ENCODE measurements at places on chromosomes 1 and 21.

- no peak for ATAC-seq
Measured at GRCh38 chr1:112807999-112808398, 92.9 kb upstream of the PPM1J start.

DNA sequence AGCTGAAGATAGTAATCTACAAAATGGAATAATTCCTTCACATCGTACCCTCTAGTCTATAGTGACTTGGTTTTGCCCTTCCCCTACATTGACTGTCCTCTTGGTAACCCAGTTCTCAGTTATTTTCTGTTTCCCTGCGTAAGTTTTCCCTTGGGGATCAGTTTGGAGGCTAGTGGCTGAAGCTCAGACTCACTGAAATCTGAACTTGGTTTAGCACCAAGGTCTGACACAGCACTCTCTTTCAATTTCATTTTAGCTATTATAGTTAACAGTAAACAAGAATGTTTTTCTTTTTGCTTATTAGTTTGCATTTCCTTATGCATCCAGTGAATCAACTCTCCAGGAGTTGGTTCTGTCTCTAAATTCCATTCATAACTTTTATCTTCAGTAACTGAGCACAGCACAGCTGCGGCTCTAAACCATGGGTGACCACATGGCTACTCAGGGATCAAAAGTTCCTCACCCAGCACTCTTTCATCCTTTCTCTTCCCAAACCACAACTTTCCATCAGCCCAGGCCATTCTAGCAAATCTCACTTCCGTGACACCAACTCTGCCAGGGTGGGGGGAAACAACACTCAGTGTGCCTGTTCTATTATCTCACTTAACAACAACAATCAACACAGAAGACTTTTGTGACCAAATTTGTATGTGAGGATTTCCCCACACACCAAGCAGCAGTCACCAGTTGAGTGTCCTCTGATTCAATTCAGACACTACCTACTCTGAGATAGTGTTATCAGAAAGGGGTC is 17.6 kb upstream of the IFI6 start:
- no peak for ATAC-seq

GRCh38 chr1:43521078-43521477 is 9.6 kb upstream of the PTPRF start:
- no peak for ATAC-seq

GRCh38 chr1:9688599-9688998 is 37.1 kb downstream of the PIK3CD start:
- no peak for ATAC-seq

DNA sequence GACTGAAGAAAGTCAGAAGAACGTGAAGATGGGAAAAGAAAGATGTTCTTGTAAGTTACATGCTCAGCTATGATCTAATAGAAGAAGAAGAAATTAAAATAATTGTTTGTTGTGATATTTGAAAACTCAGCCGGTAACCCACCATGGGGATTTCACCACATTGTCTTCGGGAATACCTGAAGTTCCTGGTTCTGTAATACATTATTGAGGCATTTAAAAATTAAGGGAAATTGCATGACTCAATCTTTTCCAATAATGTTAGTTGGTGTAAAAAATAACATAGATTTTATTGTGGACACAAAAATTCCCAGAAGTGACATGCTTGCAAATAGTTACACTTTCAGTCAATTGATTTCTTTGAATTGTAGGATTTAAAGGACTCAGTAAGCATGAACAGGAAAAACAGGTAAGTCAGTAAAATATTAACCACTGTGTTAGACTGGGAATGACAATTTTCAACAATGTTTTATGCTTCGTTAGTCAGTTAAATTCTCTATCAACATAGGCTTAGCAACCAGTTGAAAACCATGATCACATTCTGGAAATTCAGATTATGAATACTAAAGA is 745.1 kb downstream of the LTN1 start:
- ATAC-seq = no peak
